ENCODE measurements at places on chromosomes 6 and 20.

DNA sequence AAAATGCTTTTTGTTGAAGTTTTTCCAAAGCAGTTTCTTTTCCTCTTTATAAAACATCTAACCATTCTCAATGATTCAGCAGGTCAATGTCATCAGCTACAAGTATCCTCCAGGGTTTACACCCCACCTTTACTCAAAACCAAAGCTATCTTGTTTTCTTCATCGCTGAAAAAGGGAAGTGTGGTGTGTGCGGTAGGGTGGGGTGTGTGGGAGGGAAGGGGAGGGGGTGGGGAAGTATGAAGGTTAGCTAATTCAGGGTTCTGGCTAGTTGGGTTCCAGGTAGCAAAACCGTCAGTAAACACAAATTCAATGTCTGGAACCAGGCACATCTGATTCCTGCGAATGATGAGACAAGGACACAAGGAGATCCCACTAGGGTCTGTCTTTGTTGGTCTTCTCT is 189.6 kb downstream of the GJA10 start:
- no peak for DNase-seq

GRCh38 chr6:158969148-158969547 is 30.9 kb downstream of the RSPH3 start:
- no peak for DNase-seq

GRCh38 chr20:275791-276190 is 14.8 kb downstream of the C20orf96 start:
- no peak for DNase-seq

GRCh38 chr20:44495257-44495656 is 19.6 kb downstream of the TTPAL start:
- DNase-seq: no peak

GRCh38 chr6:147000545-147001488 is 203.4 kb upstream of the STXBP5 start:
- DNase-seq: no peak

DNA sequence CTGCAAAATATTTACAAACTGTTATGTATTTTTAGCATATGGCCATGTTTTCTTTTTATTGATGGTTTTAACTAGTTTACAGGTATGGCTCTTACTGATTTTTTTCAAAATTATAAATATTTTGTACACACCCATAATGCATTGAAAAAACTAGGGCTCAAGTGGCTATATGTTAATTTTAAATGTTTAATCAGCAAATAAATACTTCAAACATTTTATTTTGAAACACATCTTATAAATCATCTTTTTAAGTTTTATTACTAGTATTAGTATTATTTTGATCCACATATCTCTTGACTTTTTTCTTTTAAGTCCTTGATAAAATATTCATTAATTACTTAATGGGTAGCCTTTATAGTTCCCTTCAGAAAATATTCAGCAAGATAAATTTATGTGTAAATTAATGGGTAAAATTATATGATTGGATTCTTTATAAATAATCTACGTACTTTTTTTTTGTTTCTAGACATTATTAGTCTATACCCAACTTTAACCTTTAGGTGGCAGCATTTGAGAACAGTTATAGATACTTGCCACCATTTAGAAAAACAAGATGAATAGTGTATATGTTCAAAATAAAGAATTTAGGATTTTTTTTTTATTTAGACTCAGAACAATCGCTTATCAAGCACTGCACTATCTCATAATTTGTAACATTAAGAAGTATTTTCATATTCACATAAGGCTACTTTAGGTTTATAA is 241.9 kb downstream of the ADGRB3 start:
- peak; percentile 1 for DNase-seq

All from CD4-positive, alpha-beta T cell (primary cell).